Naive thymus-derived CD4-positive, alpha-beta T cell (primary cell): ENCODE measurements at places on chromosomes 7 and 10.

DNA sequence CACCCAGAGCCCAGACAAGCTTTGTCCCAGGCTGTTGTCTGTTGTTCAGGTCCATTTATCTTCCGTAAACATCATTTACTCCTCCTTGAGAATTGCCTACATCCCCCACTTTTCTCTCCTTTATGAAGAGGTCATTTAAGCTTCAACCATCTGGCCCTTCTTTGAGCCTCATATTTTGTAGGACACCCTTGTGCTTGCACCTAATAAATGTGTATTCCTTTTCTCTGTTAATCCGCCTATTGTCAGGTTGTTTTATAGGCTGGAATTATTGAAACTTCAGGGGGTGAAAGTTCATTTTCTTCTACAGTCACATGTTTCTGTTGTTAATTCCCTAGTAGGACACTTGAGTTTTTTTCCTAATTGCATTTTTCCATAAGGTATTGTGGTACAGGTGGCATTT lies 19.6 kb upstream of the CTTNBP2 start:
- DNase-seq, result no peak

GRCh38 chr10:57218382-57218781 lies 857.3 kb upstream of the ZWINT start:
- DNase-seq, result no peak

DNA sequence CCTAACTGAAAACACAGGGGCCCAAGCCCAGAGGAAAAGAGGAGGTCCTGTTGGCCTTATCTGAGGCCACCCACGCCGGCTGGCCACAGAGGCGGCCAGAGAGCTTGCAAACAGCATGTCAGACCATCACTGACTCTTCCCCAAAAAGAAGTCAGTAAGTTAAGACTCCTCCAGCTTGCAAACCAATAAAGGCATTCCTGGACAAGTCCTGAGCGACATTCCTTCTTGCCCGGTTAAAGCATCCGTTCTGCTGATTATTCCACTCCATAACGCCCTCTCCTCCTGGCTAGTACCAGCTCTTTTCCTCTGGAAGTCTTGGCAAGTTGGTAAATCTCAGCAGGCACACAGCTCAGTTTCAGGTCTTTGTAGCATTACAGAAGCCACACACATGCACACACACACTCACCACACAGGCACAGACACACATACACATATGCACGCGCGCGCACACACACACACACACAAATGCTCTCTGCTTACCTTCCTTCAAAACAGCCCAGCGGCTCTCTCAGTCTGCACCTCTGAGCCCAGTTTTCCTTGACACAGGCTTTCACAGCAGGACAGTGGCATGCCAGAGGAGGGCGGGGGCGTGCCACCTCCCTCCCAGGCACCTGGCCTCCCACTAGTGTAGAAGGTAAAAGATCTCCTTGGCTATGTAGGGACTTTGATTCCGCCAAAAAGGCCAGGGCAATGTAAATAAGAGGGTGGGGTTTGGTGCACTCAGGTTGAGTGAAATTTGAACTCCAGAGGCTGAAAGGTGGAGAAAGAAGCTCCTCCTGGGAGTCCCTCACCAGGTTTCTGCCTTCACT lies 201.4 kb downstream of the TNS3 start:
- DNase-seq, result no peak

DNA sequence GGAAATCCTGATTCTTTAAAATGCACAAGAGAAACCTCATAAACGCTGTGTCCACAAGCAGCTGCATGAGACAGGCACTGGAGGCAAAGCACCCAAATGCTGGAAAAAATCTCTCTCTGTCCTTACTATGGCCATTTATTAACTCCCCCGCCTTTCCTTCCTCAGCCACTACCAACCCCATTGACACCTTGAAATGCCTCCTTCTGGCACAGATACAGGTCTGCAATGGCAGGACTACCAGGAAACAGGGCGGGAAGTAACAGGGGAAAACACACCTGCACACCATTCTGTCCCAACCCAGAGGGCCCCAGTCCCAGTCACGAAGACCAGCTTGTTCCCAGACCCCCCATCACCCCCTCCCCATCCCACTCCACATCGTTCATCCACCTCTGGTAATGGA lies 224.3 kb downstream of the PARD3 start:
- no peak for DNase-seq

DNA sequence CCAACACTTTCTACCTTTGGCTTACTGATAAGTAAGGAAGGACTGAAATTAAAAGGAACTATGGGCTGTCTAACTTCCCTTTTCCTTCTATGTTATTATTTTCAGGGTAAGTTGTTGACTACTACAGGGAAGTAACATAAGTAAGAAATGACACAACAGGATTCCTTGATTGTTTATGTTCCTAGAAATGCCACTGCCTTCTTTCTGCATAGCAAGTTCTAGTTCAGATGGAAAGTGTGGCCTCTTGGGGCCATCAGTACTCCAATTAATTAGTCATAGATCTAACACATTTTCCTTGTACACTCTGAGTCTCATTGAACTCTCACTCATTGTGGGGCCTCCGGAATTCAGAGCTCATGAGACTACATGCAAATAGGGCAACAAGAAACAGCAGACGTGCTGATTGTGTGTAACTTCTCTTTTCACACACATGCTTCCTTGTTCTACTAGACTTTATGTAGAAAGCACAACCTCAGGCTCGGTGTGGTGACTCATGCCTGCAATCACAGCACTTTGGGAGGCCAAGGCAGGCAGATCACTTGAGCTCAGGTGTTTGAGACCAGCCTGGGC lies 35.3 kb upstream of the HIBADH start:
- no peak for DNase-seq

DNA sequence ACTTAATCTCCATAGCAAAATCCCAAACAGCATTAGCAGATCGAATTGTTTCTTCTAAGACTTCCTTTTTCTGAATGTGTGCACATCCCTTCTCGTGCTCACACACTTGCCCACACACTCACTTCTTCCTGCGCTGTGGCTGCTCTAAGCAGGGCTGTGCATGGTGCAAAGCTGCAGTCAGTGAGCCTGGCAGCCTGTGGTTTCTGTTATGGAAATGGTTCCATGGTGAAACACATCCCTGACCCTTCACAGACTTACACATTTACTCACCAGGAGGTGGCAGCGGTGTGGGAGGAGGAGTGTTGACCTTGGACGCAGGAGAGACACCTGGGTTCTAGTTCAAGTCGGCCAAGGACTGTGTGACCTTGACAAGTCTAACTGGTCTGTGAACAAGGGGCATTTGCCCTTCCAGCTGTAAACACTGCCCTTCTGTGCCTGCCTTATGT lies 24.9 kb downstream of the MTURN start:
- no peak for DNase-seq

GRCh38 chr7:2019711-2020511 lies 212.8 kb downstream of the MAD1L1 start:
- DNase-seq, result peak; percentile 76

DNA sequence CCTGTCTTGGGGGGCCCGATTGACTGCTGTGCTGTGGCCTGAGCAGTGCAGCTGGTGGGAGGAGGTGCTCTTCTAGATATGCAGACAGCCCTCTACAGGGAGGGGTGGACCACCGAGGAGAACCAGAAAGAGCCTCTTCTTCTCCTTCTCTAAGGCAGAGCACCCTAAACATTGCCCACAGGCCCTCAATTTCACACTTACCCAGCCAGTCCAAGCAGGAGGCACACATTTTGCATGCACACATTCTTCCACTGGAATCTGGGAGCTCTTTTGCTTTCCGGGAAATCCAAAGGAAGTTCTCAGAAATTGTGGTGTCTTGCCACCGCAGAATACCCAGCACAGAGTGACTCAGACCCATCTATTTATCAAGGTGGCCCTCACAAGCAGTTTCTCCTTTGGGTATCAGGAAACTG lies 45.8 kb downstream of the EEPD1 start:
- no peak for DNase-seq
